ENCODE measurements at places on chromosomes 6 and 20.

- no peak for DNase-seq
These were observed 95.7 kb downstream of the YTHDF1 start for GRCh38 chr20:63119963-63120807.

DNA sequence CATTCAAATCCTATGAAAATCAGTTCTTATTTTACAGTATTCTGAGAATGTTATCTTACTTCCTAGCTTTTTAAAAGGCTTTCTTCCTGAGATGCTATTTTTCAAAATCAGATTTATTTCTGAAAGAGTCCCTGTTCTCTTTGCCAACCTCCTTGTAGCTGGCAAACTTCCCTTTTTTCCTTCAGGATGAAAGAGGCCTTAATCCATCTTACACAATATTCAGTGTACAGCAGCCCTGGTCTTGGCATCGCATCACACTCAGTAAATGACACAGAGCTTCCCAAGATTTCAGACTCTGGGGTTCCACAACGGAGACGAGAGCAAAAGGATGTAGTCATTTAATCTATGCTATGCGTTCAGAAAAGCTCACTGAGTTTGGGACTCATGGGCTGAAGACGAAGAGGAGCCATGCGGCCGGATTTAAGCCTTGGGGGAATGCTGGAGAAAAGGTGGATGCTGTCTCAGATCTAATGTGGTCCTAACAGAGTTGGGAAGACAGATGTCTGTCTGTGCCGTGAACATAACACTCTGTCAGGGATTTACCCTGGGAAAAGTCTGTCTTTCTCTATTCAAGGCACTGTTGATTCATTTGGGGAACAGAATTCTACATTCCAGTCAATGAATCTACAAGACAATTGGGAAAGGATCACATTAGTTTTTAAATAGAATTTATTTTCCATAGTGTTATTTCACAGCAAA is 616.4 kb upstream of the AGPAT4 start:
- DNase-seq: no peak

- DNase-seq: no peak
These were observed 24.3 kb downstream of the MRAP2 start for GRCh38 chr6:84057908-84058307.

- no peak for DNase-seq
These were observed 26.3 kb upstream of the FYN start for GRCh38 chr6:111899531-111899930.

- DNase-seq: no peak
These were observed 2.7 kb upstream of the COL12A1 start for GRCh38 chr6:75208298-75209183.

- DNase-seq: no peak
These were observed 18.9 kb downstream of the TTBK1 start for GRCh38 chr6:43262000-43262779.

DNA sequence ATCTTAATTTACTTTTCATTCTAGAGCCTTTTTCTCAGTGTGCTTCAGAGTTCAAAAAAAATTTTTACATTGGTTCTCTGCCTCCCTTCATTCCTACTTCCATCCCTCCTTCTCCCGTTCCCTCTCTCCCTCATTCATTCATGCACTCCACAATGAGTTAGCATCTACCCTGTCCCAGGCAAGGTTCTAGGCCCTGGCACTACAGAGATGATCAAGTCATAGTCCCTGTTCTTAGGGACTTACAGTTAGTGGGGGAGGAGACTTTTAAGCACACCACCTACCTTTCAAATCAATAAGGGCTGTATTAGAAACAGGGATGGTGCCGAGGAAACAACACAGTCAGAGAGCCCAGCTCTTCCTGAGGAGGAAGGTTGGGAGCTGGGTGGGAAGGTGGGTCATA is 40.3 kb downstream of the MAP3K5 start:
- DNase-seq: no peak

- no peak for DNase-seq
These were observed 671.4 kb downstream of the RFPL4B start for GRCh38 chr6:113018351-113019151.

GRCh38 chr6:166555086-166555485 is 31.4 kb downstream of the RAMACL start:
- no peak for DNase-seq

DNA sequence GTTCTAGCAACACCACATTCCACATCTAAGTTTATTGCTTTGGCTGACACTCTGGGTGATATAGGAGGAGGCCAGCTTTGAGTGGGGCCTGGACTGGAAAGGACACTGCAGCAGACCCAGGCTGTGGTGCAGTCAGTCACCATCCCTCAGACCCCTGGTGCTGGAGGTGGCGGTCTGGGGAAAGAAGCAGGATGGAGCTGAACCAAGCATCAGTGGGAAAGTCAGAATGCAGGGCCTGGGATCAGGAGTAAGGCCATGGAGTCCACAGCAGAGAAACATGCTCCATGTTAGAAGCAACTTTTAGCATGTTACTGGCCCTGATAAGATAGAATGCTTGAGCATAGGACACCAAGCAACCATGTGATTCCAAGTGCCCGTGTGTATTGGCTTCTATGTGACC is 5.9 kb downstream of the HLA-A start:
- no peak for DNase-seq

GRCh38 chr6:16712255-16712930 is 48.9 kb downstream of the ATXN1 start:
- DNase-seq: no peak

GRCh38 chr6:41186031-41186562 is 14.9 kb downstream of the TREML2 start:
- DNase-seq: no peak

- no peak for DNase-seq
These were observed 9.1 kb downstream of the HIVEP2 start for GRCh38 chr6:142935553-142936517.

DNA sequence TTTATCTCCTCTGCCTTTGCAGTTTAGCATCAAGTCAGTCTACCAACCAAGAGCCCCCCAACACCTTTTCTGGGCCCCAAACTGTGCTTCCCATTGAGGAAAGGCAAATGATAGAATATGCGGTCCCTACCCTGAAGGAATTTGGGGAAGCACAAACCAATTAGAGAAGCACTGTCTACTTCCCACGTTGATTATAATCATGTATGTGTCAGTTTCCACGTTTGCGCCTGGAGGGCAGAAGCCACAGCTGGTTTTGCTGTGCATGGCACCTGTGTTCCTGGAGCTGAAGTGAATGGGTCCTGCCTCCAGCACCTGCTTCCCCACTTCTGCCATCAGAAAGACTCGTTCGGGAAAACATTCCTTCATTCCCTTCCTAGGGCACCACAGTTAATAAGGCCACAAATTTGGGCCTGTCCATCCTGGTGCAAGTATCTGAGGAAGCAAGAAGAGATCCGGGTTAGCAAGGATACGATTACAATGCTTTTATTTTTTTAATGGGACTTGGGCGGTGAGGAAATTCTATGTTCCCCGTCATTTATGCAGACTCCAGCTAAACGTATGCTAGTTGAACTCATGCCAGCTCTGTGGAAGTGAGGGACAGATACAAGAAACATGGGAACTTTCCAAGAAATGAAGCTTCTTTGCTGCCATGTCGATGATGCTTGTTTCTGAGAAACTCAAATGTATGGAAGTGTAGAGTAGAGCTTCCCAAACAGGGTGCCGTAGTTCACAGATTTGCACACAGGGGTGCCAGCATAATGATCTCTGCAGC is 333.5 kb downstream of the NRN1 start:
- no peak for DNase-seq

GRCh38 chr20:23387118-23387443 is 25.1 kb downstream of the GZF1 start:
- DNase-seq: no peak

DNA sequence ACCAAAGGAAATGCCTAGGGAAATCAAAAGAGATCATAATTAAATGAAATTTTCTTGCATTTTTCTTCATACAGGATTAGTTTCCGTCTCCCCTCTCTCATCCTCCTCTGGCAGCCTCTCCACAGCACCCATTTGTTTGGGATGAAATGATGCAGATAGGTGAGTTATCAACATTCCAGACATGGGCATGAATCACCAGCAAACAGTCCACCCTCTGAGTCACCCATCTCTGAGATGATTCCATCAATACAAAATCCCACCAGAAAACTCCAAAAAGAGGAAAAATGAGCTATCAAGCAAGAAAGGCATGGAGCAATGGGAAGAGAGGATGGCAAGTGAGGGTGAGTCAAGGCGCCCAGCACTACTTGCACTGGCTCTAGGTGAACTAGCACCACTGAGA is 11.4 kb downstream of the MC3R start:
- DNase-seq: no peak

GRCh38 chr20:57457243-57458095 is 66.3 kb downstream of the RBM38 start:
- no peak for DNase-seq

- DNase-seq: no peak
These were observed 367.6 kb upstream of the JAG1 start for GRCh38 chr20:11041396-11041795.

DNA sequence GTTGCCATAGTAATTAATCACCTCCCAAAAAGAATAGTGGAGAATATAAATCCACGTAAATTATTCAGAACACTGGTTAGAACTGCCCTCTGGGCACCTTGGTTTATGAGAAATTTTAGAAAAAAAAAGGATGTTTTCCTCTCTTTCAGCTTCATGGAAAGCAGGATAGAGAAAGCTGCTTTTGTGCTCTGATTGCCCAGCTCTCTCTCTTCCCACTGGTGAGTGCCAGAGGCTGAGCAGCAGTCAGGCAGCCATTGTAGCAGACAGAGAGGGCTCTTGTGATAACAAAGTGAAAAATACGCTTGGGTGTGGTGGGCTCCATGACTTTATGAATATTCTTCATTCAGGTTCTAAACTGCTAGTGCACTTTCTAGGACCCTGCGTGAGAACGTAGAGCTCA is 26.4 kb downstream of the SLC35F1 start:
- no peak for DNase-seq

- no peak for DNase-seq
These were observed 170.2 kb downstream of the SCP2D1 start for GRCh38 chr20:18983796-18984195.

- DNase-seq: no peak
These were observed 91.2 kb upstream of the EXOC2 start for GRCh38 chr6:783966-784735.

DNA sequence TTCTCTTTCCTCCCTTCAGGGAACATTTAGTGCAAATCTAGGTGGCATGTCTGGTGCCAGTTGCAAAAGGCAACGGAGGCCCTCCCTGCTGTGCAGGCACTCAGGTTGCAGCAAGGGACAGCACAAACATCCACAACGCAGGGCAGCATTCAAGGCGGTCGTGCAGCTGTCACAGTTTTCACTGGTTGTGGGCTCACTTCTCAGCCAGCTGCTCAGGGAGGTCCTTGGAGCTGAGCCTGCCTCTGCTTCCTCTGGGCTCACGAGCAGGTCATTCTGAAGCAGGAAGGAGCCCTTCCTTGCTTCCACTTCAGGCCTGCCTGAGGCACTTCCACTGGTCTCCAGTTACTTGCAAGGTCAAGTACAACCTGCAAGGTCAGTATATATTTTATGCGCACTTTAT is 3.8 kb upstream of the NPEPL1 start:
- DNase-seq: no peak

DNA sequence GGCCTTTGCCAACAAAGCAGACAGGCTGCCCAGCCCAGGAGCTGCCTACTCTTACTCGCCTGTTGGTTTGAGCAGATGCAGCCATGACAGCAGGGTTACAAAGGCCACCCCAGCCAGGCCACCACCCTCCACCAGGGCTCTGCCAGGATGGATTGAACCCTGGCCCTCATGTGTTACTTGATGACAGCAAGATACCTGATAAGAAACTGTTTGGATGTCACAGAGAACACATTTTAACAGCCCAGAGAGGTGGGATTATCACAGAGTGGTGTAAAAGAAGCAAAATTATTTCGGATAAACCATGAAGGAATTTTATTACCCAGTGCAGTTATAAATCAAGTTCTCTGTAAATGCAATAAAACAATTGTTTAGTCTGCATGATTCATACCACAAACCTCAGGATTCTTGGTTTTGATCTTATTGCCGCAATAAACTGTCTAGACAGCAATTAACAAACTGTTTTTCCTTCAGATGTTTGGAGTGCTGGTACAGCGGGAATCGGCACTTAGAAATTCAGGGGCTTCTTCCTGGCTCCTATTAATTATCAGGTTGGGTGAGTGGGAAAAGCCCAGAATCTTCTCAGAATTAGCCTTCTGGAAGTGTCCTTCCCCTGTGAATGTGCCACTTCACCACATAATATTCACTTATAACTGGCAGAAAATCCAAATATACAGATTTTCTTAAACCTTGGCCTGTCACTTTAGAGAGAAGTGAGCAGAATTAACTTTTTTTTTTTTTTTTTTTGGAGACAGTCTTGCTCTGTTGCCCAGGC is 58.0 kb upstream of the SALL4 start:
- DNase-seq: no peak

GRCh38 chr20:12411246-12411940 is 493.7 kb downstream of the BTBD3 start:
- DNase-seq: no peak

GRCh38 chr6:169868458-169868857 is 117.0 kb downstream of the ERMARD start:
- no peak for DNase-seq

DNA sequence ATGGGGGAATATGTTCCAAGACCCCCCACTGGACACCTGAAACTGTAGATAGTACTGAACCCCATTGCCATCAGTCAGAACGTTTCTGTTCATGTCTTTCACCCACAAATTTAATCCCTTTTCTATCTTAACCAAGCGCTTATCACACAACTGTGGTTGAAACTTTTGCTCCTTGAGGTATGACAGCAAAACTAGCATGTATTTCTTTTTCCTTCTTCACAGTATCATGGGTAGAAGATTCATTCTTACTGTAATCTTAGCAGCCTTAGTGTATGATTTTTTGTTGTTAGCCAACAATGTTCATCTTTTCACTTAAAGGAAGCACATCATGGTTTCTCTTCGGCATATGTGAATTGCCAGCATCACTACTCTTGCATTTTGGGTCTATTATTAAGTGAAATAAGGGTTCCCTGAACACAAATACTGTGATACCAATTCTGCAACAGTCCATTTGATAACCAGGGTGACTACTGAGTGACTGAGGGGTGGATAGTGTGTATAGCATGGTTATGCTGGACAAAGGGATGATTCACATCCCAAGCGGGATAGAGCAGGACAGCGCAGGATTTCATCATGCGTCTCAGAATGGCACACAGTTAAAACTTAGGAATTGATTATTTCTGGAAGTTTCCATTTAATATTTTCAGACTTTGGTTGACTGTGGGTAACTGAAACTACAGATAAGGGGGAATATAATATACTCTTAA is 41.8 kb downstream of the KCNS1 start:
- no peak for DNase-seq

GRCh38 chr20:56924292-56925081 is 295.4 kb downstream of the TFAP2C start:
- DNase-seq: no peak

DNA sequence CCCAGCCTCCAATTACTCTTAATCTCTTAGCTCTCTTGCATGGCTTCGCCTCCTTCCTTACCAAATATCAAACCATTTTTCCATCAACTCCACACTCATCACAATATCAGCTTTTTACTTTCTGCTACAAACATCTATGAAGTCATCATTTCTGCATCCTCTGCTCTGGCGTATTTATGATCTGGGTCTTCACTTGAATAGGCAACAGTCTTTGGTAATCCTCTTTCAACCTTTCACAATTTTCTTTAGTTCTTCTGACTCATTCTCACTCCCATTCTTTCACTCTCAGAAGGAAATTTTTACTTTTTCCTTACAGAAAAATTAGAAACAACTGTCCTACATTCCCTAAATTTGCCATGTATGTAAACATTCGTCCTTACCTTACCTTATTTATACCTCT is 522.4 kb downstream of the HDGFL1 start:
- DNase-seq: no peak
